Mesenteric fat pad (tissue), 1 donor: ENCODE measurements at places on chromosomes 3 and 15. TPM values are rescaled to one million over a fixed set of nuclear protein-coding genes. Genes with fewer than 3 reads are reported as not detected.

EPHB1 gene
- 1.9 TPM for total RNA-seq

ZNF502 gene
- 4.3 TPM for total RNA-seq

SLC38A3 gene
- total RNA-seq = 0.39 TPM

ESYT3 gene
- 0.19 TPM for total RNA-seq

SNTN gene
- not detected for total RNA-seq

FGF12 gene
- 4.5 TPM for total RNA-seq

EPB42 gene
- total RNA-seq = 2.8 TPM

NDN gene
- 49.5 TPM for total RNA-seq

FEZF2 gene
- total RNA-seq = not detected

CLDN18 gene
- not detected for total RNA-seq

CALML4 gene
- total RNA-seq = 7.2 TPM

MAGI1 gene
- total RNA-seq = 74.8 TPM

- DNase-seq = no peak
Measured at GRCh38 chr15:100020614-100021013, 287.4 kb upstream of the LYSMD4 start.

DNA sequence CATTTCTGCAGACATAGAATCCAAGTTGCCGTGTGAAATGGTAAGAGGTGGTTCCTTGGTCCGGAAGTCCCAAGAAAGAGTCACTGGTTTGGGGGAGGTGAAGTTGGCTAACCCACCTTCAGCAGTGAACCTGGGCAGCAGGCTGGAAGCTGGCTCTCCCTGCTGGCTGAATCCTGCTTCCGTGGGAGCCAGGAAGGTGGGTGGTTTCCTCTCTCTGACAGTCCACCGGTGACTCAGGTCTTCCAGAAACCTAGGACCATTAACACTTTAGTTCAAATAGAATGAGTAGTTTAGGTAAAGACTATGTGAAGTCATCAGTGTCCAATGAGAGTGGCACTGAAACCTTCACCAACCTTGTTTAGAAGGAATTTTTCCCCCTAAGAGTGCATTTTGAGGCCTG, 87.4 kb upstream of the CACNA2D3 start:
- DNase-seq = no peak

- DNase-seq = no peak
Measured at GRCh38 chr15:70473581-70474370, 289.6 kb downstream of the UACA start.

DNA sequence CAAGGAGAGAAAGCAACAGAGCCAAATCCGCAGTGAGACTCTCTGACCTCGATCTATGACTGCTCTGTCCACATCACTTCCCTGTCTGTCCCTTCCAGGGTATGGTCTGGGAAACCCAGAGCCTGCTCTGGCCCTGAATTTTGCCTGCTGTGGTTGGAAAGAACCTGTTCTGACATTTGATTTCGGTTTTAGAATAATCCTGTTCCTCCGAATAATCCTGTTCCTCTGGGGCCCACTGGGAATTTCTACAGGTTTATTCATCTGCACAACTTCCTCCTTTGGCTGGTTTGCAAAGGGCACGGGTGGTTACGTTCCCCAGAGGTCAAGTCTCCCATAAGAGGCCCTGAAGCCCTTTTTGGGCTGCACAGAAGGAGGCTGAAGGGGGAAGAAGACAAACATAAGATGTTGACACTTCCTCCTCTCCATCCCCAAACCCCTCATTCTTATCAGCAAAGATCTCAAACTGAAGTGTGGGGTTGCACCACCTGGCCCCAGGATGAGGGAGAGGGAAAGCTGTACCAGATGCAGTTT, 10.6 kb downstream of the LAMP3 start:
- DNase-seq = no peak

DNA sequence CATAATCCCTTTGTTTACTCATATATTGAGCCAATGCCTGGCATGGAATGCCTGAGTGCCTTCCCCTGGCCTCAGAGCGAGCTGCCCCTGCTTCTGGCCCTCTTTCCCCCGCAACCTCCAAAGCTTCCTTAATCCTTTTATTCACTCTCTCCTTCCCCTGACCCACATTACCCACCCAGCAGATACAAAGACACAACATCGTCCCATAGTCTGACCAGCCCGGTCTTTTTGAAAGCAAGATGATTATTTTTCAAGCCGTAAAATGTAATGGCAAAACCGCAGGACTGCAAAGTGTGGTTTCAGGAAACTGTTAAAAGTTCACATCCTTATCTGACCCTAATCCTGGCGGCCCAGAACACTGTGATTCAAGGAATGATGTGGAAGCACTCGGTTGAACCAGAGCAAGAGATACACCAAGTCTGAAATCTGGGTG, 78.4 kb upstream of the LRTM1 start:
- DNase-seq = no peak

- DNase-seq = peak; percentile 81
Measured at GRCh38 chr3:45944830-45945620, 1.8 kb downstream of the CXCR6 start.

GRCh38 chr3:71307991-71308697, 275.4 kb downstream of the FOXP1 start:
- no peak for DNase-seq

DNA sequence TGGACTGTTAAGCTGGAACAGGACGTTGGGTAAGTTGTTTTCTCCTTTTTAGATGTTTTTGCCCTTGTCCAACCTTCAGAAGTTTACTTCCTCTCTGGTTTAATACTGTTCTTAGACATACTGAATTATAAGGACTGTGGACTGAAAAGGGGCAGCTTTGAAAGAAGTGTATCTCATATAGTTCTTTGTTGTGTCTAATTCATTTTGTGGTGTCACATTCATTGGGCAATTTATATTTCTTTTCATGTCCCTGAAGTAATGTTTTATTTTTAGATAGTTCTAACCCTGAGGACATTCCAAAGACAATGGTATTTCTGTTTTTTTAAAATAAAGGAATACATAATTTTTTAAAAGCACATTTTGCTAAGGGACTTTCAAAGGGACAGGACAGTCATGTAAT, 45.2 kb downstream of the TMEM108 start:
- DNase-seq = no peak

DNA sequence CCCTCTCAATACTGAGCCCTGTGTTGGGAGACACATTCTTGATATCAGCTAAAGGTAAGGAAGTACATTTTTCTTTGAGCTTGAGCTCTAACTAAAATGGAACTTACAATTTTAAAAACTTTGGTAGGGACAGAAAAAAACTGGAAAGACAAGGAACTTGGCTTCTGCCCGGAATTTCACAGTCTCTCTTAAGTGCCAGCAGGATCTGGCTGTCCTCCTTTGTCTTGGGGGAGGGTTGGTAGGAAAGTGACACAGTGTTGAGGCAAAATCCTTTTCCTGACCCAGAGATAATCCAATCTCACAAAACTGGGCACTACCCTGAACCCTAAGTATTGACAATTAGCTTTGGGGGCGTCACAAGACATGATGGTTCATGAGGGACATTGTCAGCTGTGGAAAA, 45.3 kb downstream of the ZPLD1 start:
- no peak for DNase-seq

DNA sequence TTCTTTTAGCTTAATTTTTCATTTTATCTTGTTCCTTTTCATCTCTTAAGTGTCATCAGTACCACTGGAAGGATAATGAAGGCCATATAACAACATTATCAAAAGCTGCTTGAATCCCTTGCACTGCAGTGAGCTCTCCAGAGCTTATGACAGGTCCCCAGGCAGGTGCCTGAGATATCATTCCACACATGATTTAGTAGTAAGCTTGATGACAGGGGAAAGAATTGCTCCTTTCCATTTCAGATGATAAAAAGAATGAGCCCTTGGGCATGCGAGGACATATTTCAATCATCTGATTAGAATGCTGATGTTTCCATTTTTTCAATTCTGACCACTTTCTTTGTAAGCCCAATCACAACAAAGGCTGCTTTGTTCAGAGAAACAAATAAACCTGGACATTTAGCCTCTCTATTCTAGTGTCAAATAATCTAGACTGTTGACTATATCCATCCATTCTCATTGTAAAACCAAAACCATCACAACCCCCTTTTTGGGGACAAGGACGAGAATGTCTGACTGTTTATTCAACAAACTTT, 567.8 kb downstream of the IGSF11 start:
- DNase-seq = no peak

- DNase-seq = no peak
Measured at GRCh38 chr3:29370476-29371420, 89.9 kb downstream of the RBMS3 start.

DNA sequence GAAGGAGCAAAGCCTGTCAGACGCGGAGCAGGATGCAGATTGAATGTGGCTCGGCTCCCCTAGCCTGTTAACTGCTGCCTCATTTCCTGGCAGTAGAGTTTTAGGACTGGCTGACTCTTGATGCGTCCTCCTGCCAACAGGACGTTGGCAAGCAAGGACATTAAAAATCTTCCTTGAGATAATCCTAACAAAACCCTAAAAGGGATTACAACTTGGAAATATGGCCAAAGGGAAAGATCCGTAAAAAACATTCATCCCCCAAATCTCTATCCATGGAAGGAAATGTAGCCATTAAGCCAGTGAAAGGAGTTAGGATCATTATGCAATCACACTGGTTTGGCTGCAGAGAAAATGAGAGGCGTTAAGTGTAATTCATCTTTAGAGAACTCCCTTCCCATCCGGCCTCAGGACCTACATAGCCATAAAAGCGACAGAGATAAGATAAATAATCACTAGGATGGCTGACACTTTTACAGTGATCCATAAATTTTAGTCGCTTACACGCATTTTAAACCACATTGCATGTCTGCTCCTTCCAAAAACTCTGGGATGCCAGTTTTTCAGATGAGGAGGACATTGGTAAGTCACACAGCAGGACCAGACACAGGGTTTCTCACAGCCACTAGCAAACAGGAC, 44.5 kb upstream of the C3orf80 start:
- no peak for DNase-seq

DNA sequence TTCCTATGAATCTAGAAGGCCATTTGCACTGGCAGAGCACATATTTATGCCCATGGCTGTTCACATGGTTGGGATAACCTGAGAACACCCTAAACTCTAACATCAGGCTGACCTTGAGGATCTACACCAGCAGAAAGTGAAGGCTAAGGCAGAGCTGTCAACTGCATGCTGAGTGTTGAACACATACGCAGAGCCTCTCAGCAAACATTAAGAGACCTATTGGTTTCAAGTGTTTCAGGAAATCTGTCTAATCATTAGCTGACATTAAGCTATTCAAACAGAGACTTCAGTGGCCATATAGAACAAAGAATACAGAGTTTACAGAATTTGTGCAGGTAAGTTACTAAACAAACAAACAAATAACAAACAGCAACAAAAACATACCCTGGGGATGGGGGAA, 16.1 kb upstream of the SEC61A1 start:
- no peak for DNase-seq

GRCh38 chr15:94231723-94232468, 535 bp downstream of the MCTP2 start:
- DNase-seq = no peak

DNA sequence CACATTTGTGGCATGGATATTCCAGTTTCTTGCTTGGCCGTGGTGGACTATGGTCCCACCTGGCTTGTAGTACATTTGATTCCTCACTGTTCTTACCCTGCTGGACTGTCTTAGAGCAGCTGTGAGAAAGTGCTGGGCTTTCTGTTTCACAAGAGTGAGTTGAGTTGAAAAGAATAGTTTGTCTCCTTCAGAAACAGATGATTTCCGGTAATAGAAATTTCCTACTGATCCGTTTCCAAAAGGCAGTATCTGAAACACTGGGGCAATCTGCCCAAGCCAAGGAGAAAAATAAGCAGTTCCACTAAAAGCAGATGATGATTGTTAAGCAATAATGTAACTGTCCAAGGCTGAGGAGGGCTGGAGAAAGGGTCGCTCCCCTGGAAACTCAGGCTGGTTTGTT, 96.0 kb downstream of the SUCLG2 start:
- DNase-seq = no peak

DNA sequence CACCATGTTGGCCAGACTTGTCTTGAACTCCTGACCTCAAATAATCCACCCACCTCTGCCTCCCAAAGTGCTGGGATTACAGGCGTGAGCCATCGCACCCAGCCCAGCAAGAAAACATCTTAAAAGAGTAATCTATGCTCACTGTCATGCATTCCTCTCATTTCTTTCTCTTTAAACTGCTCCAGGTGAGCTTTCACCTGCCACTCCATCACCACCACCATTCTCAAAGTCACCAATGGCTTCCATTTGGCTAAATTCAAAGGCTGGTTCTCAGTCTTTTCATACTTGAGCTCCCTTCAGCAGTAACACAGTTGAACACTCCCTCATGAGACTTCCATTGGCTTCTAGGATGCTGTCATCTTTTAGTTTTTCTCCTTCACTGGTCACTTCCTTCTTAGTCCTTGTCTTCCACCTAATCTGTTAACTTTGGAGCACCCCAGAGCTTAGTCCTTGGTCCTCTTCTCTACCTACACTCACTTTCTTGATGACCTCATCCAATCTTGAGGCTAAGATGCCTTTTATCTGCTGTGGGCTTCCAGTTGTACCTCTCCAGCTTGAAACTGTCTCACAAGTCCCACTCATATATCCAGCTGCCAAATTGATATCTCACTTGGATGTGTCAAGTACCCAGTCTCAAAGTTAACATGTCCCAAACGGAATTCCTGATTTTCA, 27.0 kb upstream of the ESYT3 start:
- DNase-seq = no peak
